ENCODE measurements at places on chromosomes 6 and 20.

DNA sequence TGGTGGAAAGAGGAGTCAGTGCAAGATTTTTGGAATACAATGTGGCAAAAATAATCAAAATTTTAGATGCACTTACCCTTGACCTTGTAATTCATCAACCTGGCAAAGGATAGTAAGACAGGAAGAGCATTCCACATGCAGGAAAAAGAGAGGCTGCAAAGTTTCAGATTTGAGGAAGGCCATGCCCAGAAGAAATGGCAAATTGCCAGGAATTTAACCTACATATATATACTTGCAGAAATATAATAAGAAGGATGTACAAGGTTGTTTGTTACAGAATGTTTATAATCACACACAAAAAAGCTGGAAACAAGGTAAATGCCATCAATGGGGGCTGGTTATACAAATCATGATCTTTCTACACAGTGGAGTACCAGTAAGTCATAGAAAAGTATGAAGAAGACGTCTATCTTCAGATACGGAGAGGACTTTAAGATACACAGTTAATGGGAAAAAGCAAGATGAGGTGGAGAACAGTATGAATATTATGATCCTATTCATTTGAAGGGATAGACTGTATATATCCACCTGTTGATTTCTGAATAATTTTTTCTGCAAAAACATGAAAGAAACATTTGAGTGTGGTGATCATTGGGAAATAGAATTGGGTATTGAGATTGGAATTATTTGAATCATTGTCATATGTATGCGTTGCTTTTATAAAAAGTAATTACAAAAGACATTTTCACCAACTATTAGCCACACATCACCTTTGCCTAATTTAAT lies 253.8 kb downstream of the TBC1D7 start:
- DNase-seq = no peak

DNA sequence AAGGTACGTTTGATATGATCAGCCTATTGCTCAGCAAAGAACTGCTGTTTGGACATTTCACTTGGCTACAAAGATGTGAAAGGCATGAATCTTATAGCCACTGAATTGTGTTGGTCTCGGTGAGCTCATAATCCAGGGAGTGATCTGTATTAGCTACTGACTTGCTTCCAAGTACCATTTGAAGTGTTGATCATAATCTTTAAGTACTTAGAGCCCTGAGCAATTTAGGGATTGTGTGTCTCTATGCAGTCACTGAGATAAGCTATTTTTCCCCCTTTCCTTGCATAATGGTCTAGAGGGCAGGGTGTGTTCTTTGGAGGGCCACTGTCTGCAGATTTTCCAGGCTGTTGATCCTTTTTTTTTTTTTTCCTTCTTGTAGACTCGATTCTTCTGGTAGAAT lies 393.6 kb downstream of the ESR1 start:
- no peak for DNase-seq

DNA sequence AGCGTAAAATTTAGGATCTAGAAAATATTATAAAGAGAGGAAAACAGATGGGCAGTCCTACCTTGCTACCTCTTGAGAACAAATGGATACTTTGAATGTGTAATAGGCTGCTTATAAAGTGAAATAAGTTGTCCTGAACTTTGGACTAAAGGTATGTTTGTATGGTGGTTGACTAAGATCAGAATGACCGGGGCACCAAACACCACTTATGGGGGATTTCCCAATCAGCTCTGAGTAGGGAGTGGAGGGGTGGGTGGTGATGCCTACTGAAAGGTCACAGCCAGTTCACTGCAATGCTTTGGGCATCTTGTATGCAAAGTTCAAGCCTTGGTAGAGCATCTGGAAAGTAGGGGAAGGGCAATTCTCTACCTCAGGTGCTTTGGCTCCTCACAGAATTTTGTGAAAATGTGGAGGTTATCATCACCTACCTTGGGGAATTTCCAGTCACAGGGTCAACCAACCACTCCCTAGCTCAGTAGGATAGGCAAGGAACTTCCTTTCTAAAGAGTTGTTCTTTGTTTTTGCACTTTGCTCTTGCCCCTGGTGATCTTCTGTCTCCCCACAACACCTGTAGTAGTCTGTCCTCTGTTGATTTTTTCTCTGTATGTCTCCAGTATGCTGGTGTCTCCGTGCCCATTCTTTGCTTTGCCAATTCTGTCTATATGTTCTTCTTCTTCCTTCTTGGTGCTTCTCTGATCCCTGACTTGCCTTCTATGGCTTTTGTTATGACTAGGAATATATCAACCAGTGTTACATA lies at the start of gene TRIM31:
Gene TRIM31, minus strand, starts transcription at position 88 of the 757 bp plus-strand sequence. CDS start 285 bp downstream, outside the sequence.
- DNase-seq = no peak

GRCh38 chr6:124512431-124512830 lies 449.8 kb upstream of the RNF217 start:
- DNase-seq = no peak

DNA sequence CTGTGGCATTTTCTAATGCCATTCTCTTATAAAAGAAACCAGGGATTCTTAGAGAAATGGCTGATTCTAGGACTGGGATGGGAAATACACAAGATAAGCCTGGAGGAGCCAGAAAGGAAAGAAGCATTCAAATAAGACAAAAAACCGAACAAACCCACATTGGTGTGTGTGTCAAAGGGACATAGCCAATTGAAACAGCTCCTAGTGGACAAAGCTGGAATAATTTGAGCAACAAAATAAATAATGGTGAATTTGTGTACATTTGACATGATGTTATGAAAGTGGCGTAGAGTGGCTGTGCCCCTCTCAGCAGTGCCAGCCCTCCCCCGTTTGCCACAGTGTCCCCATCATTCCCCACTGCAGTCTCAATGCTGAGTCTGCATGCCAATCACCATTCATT lies 55.5 kb downstream of the B3GAT2 start:
- DNase-seq = no peak

GRCh38 chr6:5749651-5750215 lies 257.0 kb downstream of the NRN1 start:
- DNase-seq = no peak

DNA sequence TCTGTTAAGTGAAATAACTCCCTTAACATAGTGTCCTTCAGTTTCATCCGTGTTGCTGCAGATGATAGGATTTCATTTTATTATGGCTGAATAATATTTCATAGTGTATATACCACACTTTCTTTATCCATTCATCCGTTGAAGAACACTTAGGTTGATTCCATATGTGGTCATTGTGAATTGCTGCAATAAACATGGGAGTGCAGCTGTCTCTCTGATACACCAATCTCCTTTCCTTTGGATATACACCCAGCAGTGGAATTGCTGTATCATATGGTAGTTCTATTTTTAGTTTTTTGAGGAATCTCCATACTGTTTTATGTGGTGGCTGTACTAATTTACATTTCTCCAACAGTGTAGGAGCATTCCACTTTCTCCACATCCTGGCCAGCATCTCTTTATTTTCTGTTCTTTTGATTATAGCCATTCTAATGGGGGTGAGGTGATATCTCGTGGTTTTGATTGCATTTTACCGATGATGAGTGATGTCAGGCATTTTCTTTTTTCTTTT lies 193.2 kb downstream of the SLC16A10 start:
- DNase-seq = no peak

- DNase-seq = no peak
Observed at GRCh38 chr6:4091941-4092340, 13.0 kb upstream of the FAM217A start.

DNA sequence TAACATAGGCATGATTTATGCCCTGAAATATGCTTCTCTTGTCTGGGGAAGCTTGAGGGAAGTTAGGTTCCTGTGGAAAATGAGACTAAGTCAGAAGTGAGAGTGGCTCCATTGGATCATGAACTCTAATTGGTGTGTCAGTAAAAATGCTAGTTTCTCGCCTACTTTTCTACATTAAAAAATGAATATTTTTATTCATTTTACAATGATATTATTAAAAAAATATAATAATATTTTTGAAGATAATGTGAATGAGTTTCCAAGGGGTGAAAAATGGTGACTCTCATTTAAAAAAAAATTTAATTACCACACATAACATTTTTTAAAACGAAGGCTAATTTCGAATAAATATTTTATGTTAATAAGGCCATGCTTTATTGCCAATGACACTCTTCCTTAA lies 84.2 kb downstream of the HIVEP1 start:
- no peak for DNase-seq

GRCh38 chr6:90263633-90264032 lies 33.0 kb downstream of the BACH2 start:
- DNase-seq = no peak

DNA sequence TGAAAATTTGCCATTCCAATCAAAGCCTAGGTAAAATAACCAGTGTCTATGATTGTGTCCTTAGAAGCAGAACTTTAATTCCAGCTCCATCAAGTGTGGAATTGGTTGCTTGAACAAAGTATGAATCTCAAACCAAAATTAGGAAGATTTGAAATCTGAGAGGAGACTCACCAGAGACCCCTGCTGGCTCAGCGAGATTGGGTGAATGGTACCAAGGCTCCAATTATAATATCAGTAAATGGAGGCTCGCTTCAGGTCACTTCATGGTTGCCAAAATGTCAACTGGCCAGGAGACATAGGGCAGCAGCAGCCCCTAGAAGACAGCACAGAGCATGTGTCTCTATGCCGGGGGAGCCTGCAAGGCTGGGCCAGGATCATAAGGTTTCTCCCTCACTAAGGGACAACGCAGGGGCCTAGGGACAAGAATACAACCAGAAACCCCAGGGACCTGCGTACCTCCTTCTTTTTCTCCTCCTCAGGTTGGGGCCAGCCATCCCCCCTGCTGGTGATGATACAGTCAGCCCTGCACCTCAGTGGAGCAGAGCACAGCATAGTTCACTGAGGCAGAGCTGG lies 14.0 kb downstream of the RBL1 start:
- DNase-seq = no peak

DNA sequence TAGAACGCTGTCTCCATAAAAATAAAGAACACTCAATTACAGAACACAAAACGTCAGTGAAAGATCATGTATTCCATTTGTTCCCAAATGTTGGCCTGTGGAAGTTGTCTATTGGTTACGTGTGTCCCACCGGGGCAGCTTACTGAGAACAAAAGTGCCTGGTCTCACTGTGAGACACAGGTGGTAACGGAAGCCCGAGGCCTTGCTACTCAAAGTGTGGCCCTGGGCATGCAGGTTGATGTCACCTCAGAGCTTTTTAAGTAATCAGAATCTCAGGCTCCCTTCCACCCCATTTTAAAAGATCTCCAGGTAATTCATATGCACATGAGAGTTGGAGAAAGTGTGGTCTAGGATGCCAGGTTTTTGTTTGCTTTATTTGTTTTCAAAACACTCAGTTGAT lies 422.5 kb upstream of the OPRM1 start:
- DNase-seq = no peak

DNA sequence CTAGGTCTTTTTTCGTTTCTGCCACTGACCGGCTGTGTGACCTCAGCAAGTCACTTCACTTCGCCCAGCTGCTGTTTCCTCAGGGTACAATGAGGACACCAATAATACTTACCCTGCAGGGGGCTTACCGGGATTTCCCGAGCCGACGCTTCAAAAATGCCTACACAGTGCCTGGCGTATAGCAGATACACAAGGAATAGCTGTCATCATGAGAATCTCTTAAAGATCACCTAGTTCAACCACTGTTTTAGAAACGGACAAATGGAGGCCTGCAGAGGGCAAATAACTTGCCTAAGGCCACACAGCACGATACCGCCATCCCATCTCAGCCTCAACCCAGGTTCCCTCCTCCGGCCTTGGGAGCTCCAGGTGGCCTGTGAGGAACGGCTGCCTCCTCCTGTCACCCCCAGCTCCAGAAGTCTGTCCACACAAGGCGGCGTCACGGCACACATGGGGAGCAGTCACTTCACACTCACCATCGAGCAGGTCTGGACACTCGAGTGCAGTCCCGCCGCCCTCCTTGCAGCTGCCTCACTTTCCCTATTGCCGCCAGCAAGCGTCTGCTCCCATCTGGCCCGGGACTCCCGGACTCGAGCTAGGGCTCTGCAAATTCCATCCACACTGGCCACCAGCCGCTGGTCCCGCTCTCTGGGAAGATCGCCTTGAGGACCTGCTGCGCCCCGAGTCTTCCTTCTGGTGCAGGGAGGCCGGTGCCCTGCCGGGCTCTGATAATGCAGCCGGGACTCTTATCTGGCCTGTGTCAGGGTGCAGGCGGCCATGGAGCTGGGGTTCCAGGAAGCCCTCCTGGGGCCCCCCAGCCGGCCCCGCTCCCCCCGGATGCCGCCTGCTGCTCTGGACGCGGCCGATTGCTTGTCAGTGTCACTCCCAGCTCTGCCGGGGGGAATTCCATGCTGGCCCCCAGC lies at the start of gene RIPOR3:
Gene RIPOR3, minus strand, starts transcription at position 893 of the 923 bp plus-strand sequence. Its CDS starts 414 bp downstream, at position 479.
- no peak for DNase-seq

GRCh38 chr6:31140643-31141042 lies 1.8 kb upstream of the PSORS1C2 start:
- no peak for DNase-seq

DNA sequence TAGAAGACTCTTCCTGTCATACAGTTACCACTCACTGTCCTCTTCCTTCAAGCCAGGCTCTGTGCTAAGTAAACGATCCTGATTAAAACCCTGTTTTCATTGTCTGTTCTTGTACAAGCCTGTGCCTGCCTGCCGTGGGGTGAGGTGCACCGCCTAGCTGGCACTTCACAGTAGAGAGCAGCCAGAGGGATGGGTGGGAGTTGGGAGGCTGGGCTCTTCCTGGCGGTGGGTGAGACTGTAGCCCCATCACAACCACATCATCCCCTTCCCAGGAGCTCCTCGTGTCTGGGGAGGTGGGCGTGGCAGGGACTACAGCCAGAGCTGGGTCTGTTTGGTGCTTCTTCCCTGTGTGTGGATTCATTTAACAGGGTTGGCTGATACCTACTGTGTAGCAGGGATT lies 382.0 kb downstream of the TAF4 start:
- no peak for DNase-seq

- no peak for DNase-seq
Observed at GRCh38 chr20:8627340-8628004, 441.4 kb upstream of the PLCB4 start.

- no peak for DNase-seq
Observed at GRCh38 chr6:23522792-23523547, 603.0 kb upstream of the NRSN1 start.

- DNase-seq = no peak
Observed at GRCh38 chr6:100892693-100893092, 11.6 kb upstream of the ASCC3 start.

GRCh38 chr6:39982720-39983119 lies 48.5 kb upstream of the MOCS1 start:
- DNase-seq = no peak

GRCh38 chr20:36824142-36824940 lies 50.8 kb upstream of the DSN1 start:
- no peak for DNase-seq

DNA sequence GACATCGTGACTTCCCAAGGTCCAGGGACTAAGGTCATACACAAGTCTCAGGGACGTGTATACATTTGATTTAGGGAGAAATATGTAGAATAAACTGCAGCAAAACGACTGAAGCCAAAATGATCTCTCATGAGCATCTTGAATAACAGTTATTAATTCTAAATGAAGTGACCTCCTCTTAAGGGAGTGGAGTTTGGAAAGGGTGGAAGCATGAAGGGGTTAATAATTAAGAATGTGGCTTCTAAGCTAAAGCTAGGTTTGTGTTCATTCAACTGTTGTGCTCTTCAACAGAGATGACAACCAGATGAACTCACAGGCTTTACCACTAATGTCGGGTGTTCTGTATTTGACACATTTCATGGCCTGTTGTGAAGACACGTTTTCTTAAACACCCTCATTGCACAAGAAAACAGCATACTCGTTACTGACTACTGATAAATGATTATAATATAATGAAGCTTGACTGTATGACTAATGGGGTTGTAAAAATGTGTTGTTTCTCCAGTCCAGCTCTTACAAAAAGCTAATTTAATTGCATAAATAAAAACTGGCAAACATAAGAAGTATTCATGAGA lies 1.5 kb downstream of the PPP1R14C start:
- DNase-seq = no peak

- no peak for DNase-seq
Observed at GRCh38 chr6:154765273-154765672, 32.1 kb downstream of the SCAF8 start.
